ENCODE measurements at places on chromosomes 2 and 18.

DNA sequence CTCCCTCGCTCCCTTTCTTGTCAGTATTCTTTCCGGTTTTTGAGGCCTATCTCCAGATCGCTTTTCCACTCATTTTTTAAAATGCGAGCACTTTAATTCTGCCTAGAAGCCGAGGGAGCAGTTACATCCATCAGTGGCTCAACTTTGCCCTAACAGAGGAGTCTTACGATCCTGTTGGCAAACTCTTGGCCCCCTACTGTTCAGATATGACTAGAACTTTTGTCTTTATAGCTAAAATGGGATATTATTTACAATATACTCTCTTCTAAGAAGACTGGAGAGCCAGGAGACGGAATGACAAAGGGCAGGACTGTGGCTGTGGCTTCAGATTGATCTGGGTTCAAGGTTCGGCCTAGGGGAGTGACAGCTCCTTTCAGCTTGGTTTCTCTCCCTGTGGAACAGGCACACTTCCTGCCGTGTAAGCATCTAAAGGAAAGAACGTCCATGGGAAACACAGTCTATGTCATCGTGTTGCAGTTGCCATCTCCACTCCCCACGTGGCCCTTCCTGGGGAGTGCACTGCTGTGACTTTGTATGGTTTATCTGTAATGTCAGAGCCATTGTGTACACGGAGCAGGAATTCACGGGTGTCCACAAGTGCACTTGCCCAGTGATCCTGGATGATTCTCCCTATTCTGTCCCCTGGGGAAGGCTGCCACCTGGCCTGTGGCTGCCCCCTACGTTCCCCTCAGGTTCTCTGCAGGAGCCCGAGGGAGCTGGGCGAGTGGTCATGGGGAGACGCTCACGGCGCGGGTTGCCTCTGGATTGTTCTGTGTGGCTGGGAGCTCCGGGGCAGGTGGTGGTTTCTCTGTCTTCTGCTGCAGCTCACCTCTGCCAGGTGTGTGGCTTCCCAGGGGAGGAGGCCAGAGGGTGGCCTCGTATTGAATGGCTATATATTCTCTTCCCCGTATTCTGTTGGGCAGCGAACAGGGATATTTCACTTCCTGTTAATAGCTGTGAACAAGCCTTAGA lies 222.0 kb downstream of the LDLRAD4 start:
- no peak for DNase-seq

DNA sequence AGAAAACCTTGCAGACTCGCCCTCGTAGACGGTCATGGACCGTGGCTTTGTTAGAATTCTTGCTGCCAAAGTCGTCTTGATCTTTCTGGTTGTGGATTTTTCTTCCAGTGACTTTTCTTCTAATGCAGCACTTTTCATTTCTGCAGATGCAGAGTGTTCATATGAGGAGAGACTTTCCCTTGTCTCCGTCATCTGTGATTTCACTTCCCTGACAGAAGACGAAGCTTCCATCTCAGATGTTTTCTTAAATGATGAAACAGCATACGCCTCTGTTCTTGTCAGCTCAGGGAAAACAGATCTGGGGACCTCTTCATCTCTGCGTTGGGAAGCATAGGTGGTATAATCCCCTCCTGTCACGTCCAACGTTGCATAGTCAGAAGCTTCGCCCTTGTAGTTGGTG lies 50.9 kb downstream of the PLEKHA3 start:
- no peak for DNase-seq

- DNase-seq = no peak
Observed at GRCh38 chr2:172372436-172372835, 55.0 kb upstream of the ITGA6 start.

GRCh38 chr18:21109936-21110712 lies 1.5 kb downstream of the ROCK1 start:
- no peak for DNase-seq

DNA sequence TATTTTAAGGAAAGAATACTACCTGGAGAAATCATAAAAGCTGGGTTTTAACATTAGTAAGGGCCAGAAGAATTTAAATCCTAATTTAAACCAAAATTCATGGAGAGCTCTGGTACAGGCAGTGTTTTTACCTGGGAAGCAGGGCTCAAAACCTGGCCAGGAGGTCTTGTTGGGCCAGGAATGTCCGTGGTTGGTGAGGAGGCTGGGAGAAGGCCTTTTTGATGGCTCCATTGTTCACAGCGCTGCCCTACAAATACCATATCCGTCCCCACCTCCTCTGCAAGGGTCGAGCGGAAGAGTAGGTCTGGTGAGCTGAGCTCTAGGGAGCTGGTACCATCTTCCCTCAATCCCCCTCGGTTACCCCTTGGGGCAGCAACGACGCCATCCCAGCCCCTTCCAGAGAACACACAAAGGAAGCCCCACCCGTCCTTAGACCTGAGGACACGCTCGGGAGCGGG lies 10.9 kb upstream of the HOXD1 start:
- no peak for DNase-seq

- DNase-seq = no peak
Observed at GRCh38 chr2:15614545-15615300, 23.1 kb downstream of the DDX1 start.

- DNase-seq = peak; percentile 81
Observed at GRCh38 chr2:200862532-200863000, 1.9 kb downstream of the CLK1 start.

DNA sequence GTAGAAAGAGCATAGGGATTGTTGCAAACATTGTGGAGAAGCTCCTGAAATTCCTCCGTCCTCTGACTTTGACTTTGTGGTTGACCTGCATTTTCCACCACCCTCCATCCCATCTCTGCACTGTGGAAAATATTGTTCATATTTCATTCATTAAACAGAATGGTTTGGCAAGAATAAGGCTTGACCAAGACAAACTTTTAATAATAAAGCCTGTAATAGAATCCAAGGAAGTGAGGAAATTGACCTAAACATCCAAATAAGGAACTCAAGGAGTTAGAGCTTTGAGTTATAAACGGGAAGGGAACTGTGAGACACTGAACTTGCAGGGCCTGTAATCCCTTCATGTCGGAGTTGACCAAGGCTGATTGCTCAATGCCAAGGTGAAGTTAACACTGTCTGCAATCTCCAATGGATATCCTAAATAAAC lies 115.2 kb downstream of the GFPT1 start:
- no peak for DNase-seq

DNA sequence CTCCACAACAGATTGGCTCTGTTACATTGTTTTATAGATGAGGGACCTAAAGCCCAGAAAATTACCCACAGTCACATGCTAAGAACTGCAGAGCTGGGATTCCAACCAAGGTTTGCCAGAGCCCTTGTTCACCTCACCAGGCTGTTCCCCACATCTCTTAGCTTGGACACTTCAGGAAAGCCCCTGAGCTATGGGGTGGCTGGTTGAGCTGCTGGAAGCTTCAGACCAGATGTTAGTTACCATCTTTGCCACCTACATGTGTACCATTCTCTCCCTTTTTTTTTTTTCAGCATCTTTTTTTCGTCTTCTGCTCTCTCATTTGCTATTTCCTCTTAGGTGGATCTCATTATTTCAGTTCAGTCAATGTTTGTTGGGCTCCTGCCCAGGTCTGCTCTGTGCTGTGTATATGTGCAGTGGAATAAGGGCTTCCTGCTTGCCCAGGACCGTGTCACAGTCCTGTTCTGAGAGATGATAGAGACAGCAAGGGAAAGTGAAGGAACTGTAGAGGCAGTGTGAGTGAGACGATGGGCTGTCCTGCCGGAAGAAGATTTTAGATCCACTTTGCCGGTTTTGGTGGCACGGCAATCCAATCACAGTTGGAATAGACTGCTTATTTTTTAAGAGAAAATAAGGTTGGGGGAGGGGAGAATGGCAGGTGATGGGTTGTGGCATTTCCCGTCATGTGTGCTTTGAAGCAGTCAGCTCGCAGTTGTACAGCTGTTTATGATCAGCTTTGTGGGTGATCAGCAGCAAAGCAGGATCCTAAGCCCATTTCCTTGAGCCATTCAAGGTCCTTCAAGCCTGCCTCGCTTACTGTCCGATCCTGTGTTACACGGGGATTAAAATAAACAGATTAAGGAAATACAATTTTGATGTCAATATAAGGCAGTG lies 152.6 kb downstream of the RTN4 start:
- DNase-seq = no peak

Data from CD4-positive, alpha-beta T cell treated with Interleukin-4 for 1 hour (primary cell).